Esophagus squamous epithelium (tissue), 5 donors: ENCODE measurements at places on chromosomes 7 and 10.

DNA sequence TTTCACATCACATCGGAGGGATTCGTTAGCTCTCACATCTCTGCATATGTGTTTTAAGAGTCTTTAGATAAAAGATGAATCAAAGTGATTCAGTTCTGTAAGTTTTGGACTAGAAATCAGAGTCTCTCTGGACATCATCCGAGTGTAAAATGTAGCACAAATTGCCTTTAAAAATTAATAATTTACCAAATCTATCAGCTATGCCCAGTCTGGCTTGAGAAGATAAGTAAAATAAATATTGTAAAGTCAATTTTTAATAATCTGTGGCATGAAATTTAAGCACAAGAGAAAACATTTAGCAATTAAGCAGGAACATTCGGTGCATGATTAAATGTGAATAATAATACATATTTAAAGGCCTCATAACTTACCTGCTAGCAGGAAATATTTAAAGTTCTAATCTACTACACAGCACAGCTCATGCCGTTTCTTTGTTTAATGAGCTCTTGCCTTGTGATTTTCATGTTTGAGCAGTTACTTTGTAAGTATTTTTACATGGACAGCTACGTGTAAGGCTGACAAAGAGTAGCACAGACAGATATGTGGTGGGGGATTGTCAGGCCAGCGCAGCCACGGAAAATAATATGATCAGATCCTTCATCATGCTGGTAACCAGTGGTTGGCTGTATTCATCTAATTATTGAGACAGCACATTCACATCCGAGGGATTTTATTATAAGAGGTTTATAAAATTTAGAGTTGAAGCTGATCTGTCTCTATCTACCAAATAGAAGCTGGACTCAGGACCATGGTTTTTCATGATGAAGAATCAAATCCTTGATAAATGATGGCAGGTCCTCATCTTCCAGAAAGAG, 317.3 kb downstream of the ADARB2 start:
- DNase-seq = no peak

DNA sequence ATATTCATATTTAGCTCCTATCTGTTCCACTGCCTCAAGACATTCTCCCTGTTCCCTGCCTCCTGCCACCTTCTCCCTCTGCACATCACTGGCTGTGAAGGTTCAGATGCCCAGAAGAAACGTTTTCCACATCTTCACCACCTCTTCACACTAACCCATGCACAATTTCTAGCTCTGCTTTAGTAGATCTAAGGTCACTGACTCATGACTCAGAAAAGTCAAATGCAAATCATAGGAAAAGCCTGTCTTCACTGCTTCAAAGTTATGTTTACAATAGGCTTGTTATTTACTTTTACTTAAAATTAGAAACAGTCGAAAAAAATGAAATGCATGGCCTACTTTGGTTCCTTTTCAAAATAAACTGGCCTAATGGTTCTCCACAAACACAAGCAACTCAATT, 2.5 kb downstream of the SCRN1 start:
- DNase-seq = no peak

DNA sequence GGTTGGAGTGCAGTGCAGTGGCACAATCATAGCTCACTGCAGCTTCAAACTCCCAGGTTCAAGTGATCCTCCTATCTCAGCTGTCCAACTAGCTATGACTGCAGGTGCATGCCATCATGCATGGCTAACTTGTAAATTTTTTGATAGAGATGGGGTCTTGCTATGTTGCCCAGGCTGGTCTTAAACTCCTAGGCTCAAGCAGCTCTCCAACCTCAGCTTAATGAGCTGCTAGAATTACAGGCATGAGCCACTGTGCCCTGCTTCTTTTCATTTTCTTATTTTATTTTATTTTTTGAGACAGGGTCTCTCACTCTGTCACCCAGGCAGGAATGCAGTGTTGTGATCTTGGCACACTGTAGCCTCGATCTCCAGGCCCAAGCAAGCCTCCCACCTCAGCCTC, 7.6 kb downstream of the PLA2G12B start:
- DNase-seq = no peak

- DNase-seq = no peak
These were observed 1.5 kb downstream of the HECTD2 start for GRCh38 chr10:91411621-91412020.

GRCh38 chr10:35192645-35193249, 66.1 kb downstream of the CREM start:
- DNase-seq = no peak

- no peak for DNase-seq
These were observed 996.4 kb downstream of the KCNMA1 start for GRCh38 chr10:76641215-76641614.

DNA sequence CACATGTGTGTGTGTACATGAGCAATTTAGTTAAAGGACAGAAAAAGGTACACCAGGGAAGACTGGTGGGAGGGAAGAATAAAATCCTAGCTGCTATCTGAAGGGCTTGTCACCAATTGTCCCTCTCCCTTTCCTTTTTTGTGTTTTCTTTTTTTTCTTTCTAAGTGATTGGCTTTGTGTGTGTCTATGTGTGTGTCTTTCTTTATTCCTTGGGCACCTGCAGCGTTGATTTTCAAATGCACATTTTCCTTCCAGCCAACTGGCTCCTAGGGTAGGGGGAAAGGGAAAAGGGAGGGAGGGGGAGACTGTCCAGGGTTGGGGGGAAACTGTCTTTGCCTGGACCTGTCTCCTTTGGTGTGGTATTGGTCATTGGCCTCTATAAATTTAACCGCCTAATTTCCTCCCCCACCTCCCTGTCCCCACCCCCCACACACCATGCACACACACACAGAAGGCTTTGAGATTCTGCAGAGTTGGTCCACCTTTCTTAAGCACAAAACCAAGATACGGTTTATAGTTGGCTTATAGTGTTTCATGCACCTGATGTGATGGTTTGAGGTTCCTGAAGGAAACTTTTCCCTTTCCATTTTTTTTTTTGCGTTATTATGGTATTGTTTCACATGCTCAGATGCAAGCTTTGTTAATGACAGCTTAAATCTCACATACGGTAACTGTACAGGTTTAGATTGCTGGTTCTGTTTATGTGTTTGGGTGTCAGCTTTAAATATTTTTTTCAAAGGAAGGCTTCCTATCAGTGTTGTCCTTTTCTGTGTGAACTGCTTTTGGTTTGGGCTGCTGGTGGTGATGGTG, 2.6 kb downstream of the AUTS2 start:
- no peak for DNase-seq
